ENCODE measurements at places on chromosomes 2 and 18.

- no peak for DNase-seq
Observed at GRCh38 chr18:70380915-70381896, 92.4 kb downstream of the SOCS6 start.

DNA sequence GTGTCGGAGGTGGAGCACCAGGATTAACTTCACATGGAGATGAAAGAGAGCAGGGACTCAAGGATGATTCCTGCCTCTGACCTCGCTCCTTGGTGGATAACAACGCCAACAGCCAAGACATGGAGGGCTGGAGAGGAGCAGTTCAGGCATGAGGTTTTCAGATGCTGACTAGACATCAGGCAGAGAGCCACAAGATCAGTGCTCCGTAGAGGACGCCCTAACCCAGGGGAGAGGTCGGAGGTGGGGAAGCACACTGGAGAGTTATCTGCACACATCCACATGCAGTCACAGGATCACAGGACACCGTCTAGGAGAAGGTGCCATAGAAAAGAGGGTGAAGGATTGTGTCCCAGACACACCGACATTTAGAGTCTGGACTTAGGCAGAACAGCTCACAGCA lies 344.3 kb downstream of the EIPR1 start:
- DNase-seq = no peak

DNA sequence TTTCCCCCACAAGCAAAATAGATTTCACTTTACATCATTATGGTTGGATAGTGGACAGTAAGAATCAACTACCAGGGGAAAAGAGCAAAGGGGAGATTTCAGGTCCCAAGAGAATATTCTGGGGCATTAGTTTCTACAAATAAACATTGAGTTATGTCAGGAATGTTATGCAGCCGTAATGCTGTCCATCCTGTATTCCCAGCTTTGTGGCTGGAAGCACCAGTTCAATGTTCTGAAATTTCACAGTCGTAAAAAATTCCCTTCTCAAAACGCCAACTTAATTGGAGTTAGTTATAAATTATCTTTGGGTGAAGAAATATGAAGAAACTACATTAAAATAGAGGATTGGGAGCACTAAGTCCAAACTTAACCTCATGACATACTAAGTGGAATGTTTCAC lies 141.5 kb upstream of the FIGN start:
- DNase-seq = no peak

DNA sequence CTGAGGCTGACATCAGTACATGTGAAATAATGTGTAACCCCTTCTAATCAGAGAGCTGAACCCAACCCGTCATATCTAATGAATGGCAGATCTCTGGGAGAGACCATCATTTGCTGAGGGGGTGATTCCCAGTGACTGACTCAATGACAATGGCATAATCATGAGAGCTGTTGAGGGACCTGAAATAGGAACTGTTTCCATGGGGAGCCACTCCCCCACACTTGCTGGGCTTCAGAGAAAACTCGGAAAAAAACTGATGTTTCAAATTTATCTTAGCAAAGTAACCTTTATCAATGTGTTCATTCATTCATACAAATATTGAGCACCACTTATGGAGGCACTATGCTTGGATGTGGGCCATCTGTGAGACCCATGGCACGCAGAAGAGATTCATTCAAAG lies 93.4 kb upstream of the ZBTB14 start:
- no peak for DNase-seq

DNA sequence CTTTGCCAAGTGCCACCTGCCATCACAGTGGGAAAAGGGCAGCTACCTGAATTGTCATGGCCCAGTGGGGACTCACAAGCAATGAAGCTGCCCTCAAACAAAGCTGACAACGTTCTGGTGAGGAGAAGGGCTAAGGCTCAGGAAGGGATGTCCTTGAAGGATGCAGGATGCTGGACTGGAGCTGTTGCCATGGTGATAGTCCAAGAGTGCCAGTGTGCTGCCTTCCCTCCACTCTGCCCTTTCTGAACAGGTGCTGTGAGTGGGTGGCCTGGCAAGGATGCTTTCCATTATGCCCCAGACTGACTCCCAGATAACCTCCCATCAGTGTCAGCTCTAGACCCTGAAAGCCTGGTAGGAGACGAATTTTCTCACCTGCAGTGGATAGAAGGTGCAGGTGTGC lies 137.8 kb upstream of the GYPC start:
- DNase-seq = no peak

- DNase-seq = no peak
Observed at GRCh38 chr18:51537487-51537886, 340.0 kb upstream of the MEX3C start.

DNA sequence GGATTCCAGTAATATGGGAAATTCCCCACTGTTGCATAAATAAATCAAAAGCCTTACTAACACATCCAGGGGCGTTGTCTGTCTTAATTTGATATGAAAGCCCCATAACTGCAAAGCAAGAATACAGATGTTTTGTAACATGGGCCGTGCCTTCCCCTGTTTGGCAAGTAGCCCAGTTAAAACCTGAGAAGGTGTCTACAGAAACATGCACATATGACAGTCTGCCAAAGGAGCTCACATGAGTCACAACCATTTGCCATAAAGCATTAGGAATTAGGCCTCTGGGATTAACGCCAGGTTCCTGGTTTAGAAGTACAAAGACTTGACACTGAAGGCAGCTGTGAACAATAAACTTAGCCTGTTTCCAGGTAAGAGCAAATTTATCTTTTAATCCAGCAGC lies 43.1 kb upstream of the LONRF2 start:
- no peak for DNase-seq

GRCh38 chr2:55282110-55282917 lies 13.3 kb upstream of the MTIF2 start:
- DNase-seq = peak; percentile 56

- no peak for DNase-seq
Observed at GRCh38 chr2:239927424-239927981, 97.6 kb downstream of the NDUFA10 start.

- DNase-seq = no peak
Observed at GRCh38 chr2:200367155-200367554, 60.7 kb downstream of the SPATS2L start.

DNA sequence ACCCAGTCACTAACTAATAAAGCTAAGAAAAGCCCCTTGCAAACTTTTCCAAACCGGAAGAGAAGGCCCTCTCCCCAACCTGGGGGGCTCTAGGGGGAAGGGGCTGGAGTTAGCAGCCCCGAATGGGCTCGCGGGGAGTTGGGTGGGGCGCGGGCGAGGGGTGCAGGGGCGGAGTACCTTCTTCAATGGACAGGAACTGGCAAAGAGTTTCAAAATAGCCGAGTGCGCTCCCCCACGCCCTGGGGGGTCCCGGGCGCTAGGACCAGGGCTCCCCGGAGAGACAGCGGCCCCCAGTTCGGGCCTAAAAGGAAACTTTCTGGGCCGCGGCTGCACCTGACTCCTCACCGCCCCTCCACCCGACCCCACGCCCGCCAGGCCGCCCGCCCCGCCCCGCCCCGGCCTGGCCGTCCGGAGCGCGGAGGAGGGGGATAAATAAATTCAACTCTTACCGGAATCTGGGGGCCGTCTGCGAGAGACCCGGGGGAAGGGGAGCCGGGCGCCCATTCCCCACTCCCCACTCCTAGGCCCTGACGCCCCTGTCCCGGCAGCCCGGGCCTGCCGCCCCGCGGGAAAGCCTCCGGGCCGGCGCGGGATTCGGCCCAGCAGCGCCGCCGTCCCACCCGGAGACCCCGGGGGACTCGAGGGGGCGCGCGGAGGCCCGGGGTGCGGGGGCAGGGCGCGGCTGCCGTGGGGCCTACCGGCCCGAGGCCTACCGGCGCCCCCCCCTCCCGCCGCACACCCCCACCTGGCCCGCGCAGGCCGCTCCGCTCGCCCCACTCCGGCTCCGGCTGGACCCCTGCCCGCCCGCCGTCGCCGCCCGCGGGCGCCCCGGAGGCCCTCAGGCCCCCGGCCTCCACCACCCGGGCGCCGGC lies 868 bp downstream of the INO80D start:
- peak; percentile 2 for DNase-seq

DNA sequence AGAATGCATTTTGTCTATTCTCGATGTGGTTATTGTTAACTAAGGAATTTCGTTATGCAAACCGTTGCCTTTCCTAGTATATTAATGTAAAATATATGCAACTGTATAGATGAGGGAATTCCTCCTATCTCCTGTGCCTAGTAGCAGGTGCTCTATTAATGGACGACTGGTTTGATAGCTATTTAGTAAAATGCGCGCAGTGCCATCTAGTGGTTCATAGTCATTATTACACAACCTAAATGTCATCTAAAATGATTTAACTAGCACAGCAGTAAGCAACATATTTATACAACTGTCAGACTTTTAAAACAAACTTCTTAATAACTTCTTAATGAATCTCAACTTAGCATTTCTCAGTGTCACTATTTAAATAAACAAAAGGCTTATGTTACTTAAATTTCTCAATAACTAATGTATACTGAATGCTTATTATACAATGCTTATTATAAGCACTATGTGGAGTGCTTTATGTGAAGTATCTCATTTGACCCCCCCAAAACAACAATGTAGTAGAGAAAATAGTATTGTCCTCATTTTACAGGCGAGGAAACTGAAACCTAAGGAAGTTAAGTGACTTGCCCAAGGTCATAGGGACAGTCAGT lies 77.9 kb downstream of the DTNA start:
- DNase-seq = peak; percentile 58

DNA sequence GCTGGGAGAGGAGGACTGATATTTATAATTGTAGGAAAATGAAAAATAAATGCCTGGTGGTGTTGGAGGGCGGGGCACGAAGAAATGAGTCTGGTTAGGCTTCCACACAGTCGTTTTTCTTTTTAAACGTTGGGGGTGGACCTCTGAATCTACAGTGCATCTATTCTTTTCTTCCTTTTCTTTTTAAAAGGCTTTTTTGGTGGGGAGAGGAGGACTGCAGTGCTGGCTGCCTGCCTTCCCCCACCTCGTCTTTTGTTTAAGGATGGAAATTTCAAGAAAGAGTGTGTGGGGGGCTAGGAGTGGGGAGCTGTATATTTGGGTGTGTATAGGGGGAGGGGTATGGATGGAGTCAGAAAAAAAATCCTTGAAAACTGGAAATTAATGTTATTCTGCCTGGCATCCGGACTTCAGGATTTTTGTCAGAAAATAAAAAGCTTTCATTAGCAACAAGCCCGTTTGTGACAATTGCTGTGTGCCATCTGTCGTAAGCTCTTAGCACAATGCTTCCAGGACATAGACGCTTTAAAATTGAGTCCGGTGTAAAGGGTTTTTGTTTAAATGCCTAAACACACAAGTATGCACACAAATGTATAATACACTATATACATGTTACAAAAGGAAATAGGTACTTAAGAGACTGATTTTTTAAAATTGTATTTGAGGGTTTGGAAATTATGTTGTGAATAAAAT lies 1.1 kb downstream of the MAP2 start:
- DNase-seq = peak; percentile 54

GRCh38 chr18:22060361-22060760 lies 109.0 kb upstream of the GATA6 start:
- no peak for DNase-seq

DNA sequence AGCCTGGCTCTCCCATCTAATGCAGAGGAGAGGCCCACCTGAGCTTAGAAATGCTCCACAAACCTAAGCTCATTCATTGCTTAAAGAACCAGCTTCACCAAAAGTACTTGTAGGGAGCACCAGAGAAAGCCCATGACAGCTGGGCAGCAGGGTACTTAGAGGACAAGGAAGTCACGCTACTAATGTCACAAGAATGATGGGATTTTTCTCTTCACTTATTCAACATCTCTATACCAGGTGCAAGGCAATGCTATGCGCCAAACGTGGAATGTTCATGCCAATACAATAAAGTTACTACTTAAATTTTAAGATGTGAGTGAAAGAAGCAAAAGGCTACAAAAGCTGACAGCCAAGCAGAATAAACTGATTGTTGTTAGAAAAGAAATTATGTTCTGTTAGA lies 36.0 kb downstream of the LONRF2 start:
- no peak for DNase-seq

DNA sequence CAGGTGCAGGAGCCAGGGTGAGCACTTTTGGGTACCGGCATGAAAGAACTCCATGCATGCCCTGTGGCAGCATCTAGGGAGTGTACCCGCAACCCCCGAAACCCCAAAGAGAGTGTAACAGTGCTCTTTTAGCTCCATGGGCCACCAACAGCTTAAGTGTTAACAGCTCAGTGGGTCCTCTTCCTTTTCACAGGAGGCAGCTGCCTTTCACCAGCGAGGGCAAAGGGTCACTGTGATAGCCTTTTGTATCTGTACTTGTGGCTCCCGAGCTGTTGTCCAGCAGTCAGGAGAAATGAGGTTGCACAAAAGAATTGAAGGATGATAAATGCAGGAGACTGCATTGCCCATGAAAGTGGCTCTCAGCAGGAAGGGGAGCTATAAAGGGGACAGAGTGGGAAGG lies 1166.3 kb upstream of the ACVR2A start:
- no peak for DNase-seq

DNA sequence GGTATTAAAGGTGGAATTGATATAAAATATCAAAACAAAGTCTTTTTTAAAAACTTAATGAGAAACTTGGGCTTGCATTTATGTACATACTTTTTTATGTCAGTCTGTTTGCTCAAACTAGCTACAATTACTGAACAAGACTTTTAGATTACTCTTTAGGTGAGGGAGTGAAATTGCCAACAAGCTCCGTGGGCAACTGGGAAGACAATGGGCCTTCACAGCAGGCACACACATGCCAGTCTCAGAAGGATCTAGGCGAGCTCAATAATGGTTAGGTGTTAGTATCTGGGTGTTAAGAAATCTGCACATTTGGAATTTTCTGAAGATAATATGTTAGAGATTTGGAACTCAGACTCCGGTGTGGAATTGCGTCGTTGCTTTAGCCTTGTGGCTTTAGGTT lies 23.0 kb upstream of the MAL start:
- DNase-seq = no peak

GRCh38 chr2:208006337-208006736 lies 19.0 kb downstream of the PLEKHM3 start:
- DNase-seq = no peak

DNA sequence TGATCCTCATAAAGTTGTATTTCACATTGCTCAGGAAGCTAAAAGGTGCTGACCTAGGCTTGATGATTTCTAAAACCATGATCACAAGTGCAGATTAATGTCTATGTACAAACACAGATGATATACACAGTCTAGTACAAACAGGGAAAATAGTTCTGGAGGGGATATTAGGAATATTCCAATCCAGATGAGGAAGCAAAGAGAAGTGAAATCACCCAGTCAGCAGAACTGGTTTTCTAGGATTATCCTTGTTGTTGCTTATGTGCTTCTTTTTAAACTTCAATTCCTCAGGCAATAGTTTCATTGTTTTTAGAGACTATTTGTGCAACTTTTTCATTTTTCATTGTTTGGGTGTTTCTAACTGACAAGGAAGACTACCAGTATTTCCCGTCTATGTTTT lies 4.7 kb downstream of the IL1A start:
- no peak for DNase-seq

DNA sequence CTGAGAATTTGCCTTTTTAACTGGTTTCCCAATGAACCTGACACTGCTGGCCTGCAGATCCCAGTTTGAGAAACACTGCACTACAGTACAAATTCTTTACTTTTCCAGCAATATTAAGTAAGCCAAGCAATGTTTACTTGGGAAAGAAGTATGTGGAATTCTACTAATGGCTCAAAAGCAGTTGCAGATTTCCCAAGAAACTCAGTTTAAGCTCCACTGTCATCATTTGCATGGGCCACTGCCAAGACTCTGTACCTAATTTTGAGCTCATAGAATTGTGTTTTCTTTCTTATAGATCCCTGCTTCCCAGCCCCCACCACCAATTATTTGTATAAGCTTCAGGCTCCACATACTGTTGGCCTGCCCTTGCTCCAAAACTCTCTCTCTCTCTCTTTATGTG lies 676.1 kb downstream of the RNF144A start:
- DNase-seq = no peak

GRCh38 chr2:167069855-167070254 lies 181.6 kb downstream of the XIRP2 start:
- no peak for DNase-seq
